ENCODE measurements at places on chromosomes 11 and 22.

GRCh38 chr11:4466131-4466870 lies 16.1 kb upstream of the OR52K1 start:
- DNase-seq: no peak

DNA sequence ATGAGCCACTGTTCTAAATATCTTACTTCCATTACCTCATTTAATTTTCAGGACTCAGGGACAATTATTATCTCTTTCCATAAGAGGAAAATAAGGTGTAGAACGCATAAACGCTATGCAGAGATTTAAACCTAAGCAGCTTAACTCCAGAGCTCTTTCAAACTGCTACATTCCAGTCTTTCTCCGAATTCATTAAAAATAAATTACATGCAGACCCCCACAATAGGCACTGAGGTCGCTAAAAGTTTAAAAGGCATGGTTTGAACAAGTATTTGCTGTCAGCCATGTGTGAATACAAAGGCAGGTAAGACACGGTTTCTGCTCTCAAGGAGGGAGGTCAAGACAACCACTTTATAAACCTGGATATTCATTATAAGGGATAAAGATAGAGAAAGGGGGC lies 983 bp downstream of the NARS2 start:
- DNase-seq: no peak

- no peak for DNase-seq
These were observed 79.1 kb upstream of the SCUBE2 start for GRCh38 chr11:9170450-9170849.

- no peak for DNase-seq
These were observed 39.8 kb downstream of the SYN3 start for GRCh38 chr22:33018232-33018864.

DNA sequence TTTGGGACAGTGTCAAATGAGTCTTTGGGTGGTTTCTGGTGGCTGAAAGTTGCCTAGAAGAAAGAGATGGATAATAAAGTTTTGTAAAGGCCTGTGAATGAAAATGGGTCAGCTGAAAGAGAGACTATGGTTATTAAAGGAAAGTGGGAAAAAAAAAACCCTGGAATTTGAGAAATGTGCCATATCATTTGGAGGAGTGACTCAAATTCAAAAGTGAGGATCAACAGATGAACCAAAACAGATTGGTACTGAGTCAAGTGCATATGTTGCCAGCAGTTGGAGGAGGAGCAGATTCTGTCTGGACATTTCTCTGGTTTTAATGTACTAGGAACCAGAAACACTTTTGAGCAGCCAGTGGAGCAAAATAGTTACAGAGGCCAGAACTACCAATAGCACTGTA lies 339.8 kb downstream of the KCNA4 start:
- no peak for DNase-seq

All from effector CD4-positive, alpha-beta T cell (primary cell).